IPS DF 6.9 (cell line): ENCODE measurements at places on chromosomes 1 and 21.

GRCh38 chr1:241215203-241215602 is 141.8 kb downstream of the RGS7 start:
- DNase-seq = no peak

- DNase-seq = no peak
Measured at GRCh38 chr1:95122151-95122697, 5.1 kb downstream of the TLCD4 start.

GRCh38 chr1:18649693-18650370 is 19.2 kb downstream of the PAX7 start:
- DNase-seq = no peak

GRCh38 chr21:45866551-45866950 is 115.0 kb upstream of the COL6A1 start:
- DNase-seq = no peak

- no peak for DNase-seq
Measured at GRCh38 chr1:118898712-118899111, 89.4 kb downstream of the TBX15 start.

- DNase-seq = no peak
Measured at GRCh38 chr21:38942748-38943211, 137.1 kb downstream of the ETS2 start.

- no peak for DNase-seq
Measured at GRCh38 chr1:185400052-185400451, 83.0 kb upstream of the IVNS1ABP start.

- DNase-seq = no peak
Measured at GRCh38 chr1:96538111-96538641, 183.4 kb upstream of the PTBP2 start.

DNA sequence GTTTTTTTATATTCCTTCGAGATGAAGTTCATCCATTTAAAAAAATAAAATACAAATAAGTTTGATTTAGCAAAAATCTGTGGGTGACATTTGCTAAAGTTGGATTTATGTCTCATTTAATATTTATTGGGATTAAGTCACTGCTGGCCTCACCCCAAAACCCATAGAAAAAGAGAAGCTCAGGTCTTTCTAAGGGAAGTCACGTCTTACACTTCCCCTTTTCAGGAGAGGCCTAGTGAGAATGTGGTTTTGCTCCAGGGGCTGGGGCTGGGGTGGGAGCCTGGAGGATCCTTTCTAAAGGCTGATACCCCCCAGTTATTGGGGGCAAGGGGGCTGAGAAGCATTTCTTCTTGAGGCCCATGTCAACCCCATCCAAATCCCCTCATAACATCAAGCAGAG is 300.3 kb downstream of the DSCAM start:
- DNase-seq = no peak

GRCh38 chr1:29240986-29241385 is 4.7 kb downstream of the PTPRU start:
- DNase-seq = no peak

GRCh38 chr1:1755852-1756251 is 22.4 kb downstream of the NADK start:
- no peak for DNase-seq

DNA sequence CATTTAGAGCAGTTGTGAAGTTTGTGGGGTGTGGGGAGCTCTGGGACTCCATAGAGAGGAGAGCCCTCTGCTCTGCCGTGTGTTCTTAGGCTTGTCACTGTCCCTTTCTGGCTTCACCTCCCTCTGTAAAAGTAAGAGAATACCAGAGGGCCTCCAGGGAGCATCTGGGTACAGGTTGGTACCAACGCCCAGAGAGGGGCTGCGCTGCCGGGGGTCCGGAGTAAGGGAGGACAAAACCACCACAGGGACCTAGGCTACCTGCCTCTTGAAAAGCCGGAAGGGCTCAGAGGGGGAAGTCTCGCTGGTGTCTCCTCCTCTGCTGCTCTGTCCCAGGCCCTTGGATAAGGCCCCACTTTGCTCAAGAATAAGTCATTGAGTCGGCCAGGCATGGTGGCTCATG is 3.1 kb upstream of the TINAGL1 start:
- DNase-seq = no peak

- DNase-seq = no peak
Measured at GRCh38 chr1:187605736-187606135, 777.0 kb downstream of the PLA2G4A start.

GRCh38 chr1:22628698-22629444 is 7.6 kb upstream of the C1QA start:
- no peak for DNase-seq

GRCh38 chr1:153365696-153366095 is 8.0 kb downstream of the S100A9 start:
- no peak for DNase-seq

GRCh38 chr1:109259674-109260557 is 10.6 kb downstream of the CELSR2 start:
- DNase-seq = no peak

DNA sequence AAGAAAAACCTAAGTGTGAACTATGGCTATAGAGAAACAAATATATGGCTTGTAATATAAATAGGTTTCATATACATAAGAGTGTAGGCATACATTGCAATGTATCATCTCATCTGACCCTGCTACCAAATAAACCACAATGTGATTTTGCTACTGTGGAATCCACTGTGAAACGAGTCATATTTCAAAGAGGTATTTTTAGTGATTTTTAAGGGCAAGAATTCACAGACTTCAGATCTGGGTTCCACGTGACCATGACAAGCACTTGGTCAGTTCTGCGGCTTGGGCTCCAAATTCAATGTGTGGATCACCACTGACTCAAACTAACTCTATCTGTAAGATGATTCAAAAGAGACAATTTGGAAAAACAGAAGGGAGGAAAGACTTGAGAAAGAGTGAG is 147.0 kb upstream of the ERG start:
- no peak for DNase-seq

DNA sequence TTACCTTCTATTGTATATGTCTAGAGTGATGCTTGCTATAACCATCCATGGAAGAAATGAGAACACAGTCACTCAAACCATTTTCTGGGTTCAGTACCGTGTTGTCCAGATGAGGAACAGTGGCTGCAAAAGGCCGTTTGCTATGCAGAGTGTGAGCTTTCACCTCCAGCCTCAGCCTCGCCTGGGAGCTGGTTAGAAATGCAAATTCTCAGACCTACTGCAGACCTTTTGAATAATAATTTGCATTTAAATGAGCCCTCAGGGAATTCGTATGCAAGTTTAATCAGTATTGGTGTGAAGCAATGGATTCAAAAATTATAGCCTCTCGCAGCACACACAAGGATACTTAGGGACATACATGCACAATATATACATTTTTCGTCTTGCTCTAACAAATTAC is 24.1 kb downstream of the KCNJ15 start:
- no peak for DNase-seq

GRCh38 chr1:1621173-1622009 is 6.1 kb downstream of the MIB2 start:
- no peak for DNase-seq

GRCh38 chr1:219533280-219533679 is 79.6 kb downstream of the ZC3H11B start:
- no peak for DNase-seq

DNA sequence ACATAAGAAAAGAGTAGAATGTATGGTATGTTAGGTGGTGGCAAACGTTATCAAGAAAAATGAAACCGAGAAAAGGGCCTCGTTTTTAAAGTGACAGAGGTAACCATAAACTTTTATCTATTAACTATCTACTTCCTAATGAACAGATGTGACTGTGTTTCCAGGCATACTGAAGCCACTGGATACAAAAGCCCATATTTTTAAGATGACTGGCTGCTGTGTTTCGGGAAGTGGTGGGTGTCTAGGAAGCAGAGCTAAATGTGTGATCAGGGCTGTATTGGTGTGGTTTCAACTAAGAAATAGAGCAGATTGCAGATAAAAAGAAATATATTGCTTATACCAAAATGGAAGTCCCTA is 71.8 kb downstream of the CHRM3 start:
- DNase-seq = no peak

- no peak for DNase-seq
Measured at GRCh38 chr1:198234520-198235251, 77.9 kb downstream of the NEK7 start.

DNA sequence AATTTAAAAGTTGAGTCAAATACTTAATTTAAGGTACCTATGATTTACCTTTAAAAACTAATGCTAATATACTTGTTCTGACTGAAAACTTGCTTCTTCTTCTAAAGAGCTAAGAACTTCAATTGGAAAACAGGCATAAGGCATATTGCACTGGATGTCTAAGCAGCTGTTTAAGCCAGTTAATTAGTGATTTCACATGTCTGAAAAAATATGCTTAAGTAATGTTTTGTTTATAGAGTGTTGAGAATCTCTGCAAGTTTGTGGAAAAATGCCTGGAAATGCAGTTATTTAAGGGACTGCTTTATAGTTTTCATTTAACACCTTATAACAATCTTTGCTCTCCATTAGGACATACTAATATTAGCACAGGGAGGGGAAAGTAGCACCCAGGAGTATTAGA is 28.2 kb downstream of the UBE2U start:
- DNase-seq = no peak

DNA sequence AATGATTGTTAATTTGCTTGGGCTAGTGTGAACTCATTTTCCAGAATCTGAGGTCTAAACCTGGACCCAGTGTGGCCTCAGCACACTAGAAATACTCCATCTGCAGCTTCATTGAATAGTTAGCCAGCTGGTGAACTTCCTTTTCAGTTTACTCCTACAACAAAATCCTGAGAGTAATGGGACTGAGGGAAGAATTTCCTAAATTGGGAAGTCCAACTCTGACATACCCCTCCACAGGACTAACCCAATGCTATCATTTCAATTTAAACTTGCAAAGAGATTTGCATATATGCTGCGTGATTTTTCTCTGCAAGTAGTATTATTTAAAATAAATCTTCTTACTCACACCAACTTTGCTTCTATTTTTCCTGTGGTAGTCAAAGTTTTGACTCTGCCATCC is 27.8 kb upstream of the PIGC start:
- DNase-seq = no peak

GRCh38 chr1:80656014-80656636 is 1144.6 kb upstream of the ADGRL2 start:
- DNase-seq = no peak

DNA sequence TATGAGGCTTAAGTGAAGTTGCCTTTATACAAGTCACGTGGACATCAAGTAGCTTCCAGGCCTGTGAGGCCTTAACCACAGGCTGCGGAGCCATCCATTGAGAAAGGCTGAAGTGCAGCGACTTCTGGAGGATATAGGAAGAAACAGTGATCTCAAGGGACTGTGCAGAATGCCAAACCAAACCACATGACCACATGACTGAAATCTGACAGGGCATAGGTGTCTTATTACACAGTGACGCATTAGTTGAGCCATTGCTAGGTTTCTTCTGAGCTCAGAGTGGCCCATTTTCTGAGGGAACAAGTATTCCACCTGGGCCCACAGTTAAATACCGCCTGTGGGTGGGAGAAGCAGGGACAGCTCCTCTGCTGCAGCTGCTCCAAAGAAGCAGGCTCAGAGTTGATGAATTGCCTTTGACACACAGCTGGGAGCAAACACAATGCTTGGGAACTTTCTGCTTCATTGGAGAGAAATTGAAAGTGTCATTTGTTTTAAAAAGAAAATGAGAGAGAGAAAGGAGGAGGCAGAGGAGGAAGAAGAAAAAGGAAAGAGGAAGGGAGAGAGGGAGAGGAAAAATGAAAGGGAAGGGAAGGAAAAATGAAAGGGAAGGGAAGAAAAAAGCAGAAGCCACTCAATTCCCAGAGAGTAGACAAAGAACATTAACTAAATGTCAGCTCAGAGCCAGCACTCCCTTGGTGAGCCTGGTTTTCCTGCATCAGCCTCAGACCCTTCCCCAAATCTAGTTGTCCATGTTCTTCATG is 94.4 kb downstream of the COLGALT2 start:
- DNase-seq = no peak

- DNase-seq = no peak
Measured at GRCh38 chr1:84110629-84111028, 33.4 kb upstream of the PRKACB start.
